AG09319 (cell line): ENCODE measurements at places on chromosomes 12 and 14.

- no peak for DNase-seq
Measured at GRCh38 chr14:99026471-99026870, 245.5 kb downstream of the BCL11B start.

GRCh38 chr12:110906985-110907384 lies 13.4 kb downstream of the MYL2 start:
- DNase-seq = no peak

DNA sequence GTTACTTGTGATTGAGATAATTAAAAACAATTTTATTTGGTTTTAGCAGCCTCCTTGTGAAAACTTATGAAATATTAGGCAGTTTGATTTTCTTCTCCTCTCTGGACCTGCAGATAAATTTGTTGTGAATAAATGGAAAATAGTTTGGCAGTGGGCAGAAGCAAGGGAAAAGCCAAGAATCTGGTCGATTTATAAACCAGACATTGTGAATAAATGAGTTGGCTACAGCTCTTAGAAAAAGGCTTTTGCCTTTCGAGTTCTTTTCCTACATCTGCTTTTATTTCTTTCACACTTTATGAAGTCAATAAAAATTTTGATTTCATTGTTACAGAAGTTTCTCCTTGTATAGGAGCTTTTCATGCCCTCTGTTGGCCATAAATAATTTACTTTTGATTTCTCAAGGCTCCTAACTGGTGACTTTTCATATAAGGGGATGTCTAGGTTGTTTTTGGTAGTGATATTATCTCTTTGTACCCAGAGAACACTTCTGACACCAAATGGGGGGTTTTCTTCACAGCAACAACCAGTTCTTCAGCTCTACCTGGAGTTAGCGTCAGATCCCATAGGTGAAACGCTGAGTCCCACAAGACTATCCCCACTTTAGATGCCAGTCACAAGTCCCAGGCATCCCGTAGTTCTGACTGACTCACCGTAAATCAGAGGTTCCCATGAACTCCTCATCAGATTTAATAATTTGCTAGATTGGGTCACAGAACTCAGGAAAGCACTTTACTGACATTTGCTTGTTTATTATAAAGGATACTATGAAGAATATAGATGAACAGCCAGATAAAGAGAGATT lies 136.5 kb upstream of the DNM1L start:
- DNase-seq = no peak

GRCh38 chr14:74981462-74981782 lies 21.3 kb upstream of the EIF2B2 start:
- DNase-seq = no peak

GRCh38 chr14:98916036-98916435 lies 356.0 kb downstream of the BCL11B start:
- DNase-seq = no peak

- no peak for DNase-seq
Measured at GRCh38 chr12:5498076-5498475, 66.2 kb downstream of the NTF3 start.

DNA sequence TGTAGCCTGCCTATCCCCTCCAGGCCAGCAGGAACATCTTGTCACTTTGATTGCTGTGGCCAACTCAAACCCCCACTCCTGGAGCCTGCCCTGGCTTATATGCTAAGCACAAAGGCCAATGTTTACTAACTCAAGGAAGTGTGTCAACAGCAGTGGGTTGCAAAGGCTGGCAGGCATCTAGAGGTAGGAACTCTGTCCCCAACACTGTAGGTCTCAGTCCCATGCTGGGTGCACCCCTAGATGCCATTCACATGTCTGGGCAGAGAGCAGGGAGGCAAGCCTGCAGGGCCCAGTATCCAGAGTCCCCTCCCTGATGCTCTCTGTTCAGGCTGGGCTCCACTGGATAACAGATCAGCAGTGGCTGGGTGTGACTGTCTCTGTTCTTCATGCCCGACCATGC lies 1.6 kb upstream of the HPD start:
- DNase-seq = no peak

GRCh38 chr12:21296751-21297406 lies 37.8 kb downstream of the SLCO1A2 start:
- no peak for DNase-seq

DNA sequence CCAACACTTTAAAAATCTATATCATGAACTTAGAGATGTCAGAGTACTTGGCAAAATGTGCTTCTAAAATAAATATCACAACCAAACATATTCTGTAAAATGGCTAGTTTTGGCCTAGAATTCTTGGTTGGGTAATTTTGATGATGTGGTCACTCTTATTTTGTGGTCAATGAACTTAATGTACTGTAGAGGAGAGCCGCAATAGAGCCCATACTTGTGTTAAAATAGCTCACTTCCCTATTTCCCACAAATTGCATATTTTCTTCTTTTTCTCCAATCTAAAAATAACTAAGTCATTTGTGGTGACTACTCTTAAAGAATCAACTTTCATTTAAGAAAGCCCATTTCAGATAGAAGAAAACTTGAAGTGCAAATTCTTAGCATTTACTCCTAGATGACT lies 619.4 kb downstream of the CCER1 start:
- DNase-seq = no peak

DNA sequence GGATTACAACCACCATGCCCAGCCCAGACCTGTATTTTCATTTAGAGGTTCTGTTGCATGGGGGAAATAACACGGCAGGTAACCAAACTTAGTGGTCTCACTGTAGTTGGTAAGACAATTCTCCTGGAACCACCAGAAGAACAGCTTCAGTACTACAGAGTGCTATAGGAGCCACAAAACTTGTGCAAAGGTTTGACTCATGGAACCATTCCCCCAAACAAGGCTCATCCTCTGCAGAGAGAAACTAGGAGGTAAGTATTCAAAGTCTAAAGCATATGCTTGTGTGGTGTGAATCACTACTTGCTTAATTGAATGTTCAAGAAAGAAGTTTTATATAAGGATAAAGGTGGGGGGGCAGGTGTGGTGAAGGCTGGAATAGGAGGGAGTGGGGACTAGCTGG lies 58.7 kb downstream of the GNS start:
- DNase-seq = no peak

GRCh38 chr14:95033031-95033430 lies 124.3 kb downstream of the DICER1 start:
- no peak for DNase-seq
